Substantia nigra (tissue), 51 donors: ENCODE measurements at places on chromosomes 2 and 18.
A peak's percentile ranks its signal among the peaks of the same experiment; 100 is the strongest.

DNA sequence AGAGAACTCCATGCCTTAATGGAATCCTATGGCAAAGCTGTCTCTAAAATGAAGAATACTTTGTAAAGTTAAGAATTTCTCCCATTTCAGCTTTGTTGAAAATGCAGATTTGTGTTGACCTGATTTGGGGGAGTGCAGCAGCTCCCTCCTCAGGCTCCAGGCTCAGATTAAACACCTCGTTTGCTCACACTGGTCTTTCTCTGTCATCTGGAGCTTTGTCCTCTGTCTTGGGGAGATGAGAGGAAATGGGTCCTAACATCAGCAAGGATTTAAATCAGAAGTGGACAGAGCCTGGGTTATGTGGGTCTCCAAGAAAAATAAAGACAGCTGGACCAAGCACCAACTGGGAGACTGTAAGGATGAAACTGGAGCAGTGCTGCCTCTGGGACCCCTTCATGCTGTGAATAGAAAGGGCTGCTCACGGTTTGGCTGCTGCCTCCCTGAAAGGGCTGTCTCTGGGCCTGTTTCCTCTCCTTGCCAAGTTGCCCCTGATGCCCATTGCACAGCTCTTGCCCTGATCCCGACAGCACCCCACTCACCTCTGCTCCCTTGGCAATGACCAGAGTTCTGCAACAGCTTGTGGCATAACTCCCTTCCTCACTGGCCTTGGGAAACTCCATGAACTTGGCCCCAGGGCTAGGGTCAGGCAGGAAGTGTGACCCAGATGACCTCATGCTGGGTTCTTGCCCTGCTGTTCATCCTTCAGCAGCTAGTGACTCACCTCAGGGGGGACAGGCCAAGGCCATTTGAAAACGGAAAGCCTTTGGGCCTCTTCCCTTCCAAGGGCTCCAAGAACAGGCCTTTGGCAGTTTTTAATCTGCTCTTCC, 197.2 kb downstream of the CYP26B1 start:
- DNase-seq, result no peak

- DNase-seq, result no peak
These were observed 276.3 kb upstream of the SALL3 start for GRCh38 chr18:78703291-78703690.

DNA sequence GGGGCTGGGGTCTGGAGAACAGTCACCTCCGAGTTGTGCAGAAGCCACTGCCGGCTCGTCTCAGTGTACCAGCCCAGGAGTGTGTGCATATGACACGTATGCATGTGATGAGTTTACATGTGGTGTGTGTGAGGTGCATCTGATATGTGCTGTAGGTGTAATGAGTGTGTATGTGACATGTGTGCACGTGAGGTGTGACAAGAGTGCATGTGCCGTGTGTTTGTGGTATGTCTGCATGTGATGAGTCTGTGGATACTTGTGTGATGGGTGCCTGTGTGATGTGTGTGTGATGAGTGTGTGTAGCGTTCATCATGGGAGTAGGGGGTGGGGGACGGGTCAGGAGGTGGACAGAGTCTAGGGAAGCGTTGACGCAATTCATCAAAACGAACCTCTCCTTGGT, 12.8 kb downstream of the NTSR2 start:
- no peak for DNase-seq

DNA sequence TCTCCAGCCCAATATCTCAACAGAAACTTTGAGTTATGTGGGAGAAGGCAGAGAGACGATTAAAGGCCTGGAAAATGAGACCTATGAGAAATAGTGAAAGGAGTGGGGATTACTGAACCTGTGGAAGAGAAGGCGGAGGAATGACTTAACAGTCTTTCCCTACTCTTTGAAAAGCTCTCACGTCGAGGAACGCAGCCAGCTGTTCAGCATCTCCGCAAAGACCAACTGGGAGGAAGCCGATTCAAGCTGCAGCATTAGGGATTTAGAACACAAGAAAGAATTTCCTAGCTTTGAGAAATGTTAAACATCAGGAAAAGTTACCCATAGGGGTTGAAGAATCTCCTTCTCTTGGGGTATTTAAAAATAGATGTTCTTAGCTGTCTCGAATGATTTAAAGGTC, 233.2 kb upstream of the PARD3B start:
- DNase-seq, result no peak

- no peak for DNase-seq
These were observed 51.3 kb upstream of the FOSL2 start for GRCh38 chr2:28341208-28341891.

GRCh38 chr2:125596612-125597011, 1059.3 kb upstream of the GYPC start:
- no peak for DNase-seq

DNA sequence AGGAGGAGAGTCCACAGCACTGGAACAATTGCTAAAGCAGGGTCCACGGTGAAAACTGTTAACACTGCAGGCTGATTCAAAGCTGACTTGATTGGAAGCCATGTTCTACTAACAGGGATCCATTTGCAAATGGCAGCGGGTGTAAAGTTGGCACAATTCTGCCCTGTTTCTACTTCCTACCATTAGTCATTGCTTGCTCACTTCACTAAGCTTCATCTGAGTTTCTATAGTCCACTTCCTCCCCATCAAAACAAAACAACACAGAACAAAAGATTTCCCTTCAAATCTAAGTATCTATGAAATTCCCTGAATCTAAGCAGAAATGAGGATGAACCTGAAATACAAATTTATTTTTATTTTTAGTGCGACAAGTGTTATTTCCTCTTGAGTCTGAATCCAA, 187.4 kb upstream of the SOX11 start:
- DNase-seq, result no peak

DNA sequence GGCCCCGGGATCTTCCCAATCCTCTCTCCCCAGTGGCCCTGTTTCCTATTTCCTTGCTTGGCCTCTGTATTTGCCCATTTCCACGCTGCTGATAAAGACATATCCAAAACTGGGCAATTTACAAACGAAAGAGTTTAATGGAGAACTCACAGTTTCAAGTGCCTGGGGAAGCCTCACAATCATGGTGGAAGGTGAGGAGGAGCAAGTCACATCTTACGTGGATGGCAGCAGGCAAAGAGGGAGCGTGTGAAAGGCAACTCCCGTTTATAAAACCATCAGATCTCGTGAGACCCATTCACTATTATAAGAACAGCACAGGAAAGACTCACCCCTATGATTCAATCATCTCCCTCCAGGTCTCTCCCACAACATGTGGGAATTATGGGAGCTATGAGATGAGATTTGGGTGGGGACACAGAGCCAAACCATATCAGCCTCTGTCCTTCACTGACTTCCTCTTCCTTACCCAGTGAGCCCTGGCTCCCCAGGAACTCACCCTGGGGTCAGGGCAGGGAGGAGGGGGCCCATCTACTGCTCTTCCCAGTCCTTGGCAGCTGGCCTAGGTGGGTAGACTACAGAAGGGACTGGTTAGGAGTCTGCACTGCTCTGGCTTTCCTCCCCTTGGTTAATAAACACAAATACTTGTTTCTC, 105.8 kb upstream of the MYCN start:
- DNase-seq, result no peak

GRCh38 chr2:161415034-161415986, 787 bp upstream of the TBR1 start:
- DNase-seq, result no peak

- no peak for DNase-seq
These were observed 48.0 kb upstream of the ATP6V1B1 start for GRCh38 chr2:70887550-70888246.

DNA sequence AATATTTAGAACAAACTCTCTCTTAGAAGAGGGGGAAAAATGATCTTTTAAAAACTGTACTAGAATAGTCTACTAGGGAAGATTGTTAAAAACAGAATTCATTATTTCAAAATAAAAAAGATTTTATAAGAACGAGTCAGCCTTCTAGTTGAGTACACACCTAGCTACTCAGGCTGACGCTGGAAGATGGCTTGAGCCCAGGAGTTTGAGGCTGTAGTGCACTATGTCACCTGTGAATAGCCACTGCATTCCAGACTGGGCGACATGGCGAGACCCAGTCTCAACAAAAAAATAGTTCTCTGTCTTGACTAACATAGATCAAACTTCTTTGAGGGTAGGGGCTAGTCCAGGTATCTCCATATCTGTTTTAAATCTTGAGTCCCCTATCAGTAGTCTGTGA, 33.9 kb downstream of the ERLEC1 start:
- DNase-seq, result no peak

DNA sequence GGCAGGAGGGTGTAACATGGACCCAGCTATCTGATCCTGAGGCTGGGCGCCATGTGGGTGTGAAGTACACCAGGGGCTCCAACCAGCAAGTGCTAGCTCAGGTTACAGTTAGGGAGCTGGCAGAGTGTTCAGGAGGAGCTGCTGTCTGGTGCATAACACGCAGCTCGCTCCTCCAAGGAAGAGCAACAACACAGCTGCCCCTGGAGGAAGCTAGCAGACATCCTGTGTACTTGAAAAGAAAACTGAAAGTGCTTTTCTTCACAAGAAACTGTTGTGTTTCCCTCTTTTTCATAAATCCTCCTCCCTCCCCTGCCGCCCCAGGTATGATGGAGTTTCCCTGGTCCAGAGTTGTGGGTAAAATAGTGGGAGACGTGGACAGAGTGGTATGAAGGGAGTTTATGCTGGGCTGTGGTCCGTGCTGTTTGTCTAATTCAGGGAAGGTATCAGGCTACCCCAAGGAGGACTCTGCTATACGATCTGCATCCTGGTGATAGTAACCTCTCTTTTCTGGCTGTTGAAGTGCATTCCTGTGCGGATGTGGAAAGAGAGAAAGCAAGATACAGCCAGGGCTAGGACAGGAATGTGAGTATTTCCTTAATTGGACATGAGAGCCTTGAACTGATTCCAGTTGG, 6.1 kb upstream of the LBH start:
- no peak for DNase-seq

DNA sequence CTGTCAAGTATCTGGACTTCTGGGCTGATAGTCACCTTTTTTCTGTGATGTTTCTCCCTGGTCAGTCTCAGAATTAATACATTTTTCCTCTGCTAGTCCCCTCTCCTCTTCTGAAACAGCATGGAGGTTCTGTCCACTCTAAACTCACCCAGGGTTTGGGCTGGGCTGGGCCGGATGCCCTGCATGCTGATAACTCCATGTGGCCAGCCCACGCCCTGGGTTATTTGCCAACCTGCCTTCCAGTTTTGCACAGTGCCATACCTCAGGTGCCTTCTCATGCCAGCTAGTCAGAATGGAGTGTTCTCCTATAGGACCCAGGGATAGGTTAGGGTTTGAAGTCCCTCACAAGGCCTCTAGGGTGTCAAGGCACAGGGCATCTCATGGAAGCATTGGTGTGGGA, 32.2 kb downstream of the MEX3C start:
- no peak for DNase-seq

- no peak for DNase-seq
These were observed 30.9 kb downstream of the MEMO1 start for GRCh38 chr2:31979956-31980355.

DNA sequence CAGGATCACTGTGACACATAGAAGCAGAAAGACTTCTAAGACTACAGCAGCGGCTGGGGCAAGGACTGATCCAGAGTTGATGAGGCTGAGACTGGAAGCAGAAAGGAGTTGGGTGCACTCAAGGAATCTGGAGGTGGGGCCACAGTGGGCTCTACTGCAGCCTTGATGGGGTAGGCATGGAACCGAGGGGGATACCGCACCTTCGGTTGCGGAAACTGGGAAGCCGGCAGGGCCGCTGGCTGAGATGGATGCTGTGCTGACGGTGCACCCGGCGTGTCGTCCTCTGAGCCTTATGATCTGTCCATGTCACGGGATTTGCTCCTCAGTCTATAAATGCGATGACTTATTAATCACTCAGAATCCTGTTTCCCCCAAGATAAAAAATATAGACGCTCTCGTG, 473.5 kb upstream of the MYT1L start:
- no peak for DNase-seq

DNA sequence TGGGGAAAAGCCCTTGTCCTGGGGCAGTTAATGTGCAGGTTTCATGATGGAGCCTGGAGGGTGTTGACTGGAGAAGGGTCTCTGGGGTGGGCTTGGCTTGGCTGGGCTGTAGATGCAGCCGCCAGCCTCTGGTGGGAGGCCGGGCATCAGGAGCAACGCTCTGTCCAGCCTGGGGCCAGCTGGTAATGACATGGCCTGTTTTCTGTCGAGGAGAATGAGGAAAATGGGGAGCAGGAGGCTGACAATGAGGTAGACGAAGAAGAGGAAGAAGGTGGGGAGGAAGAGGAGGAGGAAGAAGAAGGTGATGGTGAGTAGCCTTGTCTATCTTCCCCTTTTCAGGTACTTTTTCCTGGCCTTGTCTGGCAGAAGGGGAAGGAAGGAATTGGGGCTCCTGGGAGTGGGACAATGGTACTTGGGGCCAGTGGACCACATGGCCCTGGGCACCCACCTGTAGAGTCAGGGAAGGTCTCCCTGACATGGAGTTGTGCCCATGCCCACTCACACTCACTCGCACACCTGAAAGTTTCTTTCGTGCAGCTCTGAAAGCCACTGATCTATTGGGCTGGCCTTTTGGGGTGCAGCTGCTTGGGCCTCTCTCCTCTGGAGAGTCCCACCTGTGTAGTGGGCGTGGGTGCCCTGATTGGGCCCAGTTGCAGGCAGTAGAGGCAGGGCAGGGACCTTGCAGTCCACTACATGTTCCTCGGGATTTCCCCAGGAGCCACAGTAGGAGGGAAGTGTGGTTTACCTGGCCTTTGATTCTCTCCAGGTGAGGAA, 3.5 kb downstream of the PTMA start:
- no peak for DNase-seq

- DNase-seq, result no peak
These were observed 526 bp downstream of the PRKRA start for GRCh38 chr2:178450524-178450773.

- DNase-seq, result no peak
These were observed 126.3 kb downstream of the HDAC4 start for GRCh38 chr2:239274391-239275043.

- no peak for DNase-seq
These were observed 222.9 kb downstream of the EIPR1 start for GRCh38 chr2:3154700-3155099.

- peak; percentile 87 for DNase-seq
These were observed 1.9 kb upstream of the MEIS1 start for GRCh38 chr2:66432801-66433694.

DNA sequence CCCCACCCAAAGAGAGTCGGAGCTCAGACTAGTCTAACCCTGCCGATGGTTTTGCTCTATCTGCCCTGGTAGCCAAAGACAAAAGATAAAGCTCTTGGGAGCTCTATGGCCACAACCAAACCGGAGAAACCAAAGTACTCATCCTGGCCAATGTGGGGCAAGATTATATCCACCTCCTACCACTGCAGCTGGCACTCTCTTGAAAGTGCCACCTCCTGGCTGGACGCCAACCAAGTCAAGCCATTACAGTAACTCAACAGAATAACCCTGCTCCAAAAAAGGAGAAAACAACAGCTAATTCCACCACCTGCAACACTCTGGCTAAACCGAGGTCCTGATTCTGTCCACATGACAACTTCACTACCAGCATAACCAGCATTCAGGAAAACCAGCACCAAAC, 57.6 kb downstream of the SESTD1 start:
- DNase-seq, result no peak

DNA sequence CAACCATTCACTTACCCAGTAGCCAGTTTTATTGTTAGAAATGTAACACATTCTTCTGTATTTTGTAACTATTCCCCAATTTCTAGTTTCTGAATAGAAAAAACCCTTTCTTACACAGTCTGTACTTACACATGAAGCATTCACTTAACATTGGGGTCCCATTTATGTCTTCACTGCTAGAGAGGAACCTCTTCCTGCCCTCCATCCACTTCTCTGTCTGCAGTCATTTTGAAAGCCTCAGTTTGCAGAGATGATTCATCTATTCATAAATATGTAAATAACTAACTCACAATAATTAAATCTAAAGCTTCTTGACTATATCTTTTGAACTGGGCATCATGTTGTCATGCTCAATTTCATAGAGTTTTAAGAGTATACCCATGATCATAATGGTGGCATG, 55.9 kb downstream of the ZRANB3 start:
- DNase-seq, result no peak

- no peak for DNase-seq
These were observed 319.8 kb downstream of the RND3 start for GRCh38 chr2:150167711-150168110.
